ENCODE measurements at places on chromosomes 13 and 19.

DNA sequence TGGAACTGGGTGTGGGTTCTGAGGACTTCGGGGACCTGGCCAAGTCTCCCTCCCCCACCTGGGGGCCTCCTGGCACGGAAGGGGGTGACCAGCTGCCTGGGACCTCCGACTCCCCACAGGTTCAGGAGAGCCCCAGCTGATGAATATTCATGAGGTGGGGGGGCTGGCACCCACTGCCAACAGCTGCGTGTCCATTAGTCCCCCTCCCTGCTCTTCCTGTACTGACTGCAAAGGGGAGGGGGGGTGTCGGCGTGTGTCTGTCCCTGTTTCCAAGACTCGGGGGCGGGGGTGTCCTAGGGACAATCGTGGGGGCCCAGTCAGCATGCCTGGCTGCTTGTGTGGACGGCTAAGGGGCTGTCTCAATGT, 10.6 kb upstream of the NFIX start:
- DNase-seq = no peak

DNA sequence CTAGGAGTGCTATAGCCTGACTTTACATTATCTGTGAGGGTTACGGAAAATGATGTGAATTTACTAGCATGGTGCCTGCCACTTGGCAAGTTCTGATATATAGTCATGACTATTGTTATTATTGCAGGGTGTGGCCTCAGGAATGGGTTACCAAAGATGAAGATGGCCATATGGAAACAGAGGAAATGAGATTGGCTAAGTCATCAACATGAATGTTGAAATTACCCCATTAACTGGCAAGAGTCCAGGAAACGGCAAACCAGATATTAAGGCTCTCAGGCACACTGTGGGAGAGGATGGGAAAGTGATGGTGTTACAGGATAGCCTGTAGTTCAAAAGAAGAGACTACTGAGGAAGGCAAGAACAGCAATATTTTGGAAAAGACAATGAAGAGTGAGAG, 183.3 kb downstream of the KCNRG start:
- DNase-seq = no peak

DNA sequence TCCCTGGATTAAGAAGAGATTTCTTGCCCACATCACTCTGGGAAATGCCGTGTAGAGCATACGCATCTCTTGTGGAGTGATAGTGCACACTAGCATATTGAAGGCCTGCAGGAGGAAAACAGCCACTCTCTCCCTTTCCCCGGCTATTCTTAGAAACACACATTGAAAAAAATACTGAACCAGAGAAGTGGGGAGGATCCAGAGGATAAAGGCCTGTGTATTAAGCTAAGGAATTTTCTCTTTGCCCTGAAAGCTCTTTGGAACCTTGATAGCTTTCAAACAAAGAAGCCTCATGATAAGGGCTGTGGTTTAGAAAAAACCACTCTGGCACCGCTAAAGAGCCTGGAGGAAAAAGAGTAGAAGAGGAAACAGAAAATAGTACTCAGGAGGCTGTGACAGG, 386.1 kb upstream of the NBEA start:
- no peak for DNase-seq

DNA sequence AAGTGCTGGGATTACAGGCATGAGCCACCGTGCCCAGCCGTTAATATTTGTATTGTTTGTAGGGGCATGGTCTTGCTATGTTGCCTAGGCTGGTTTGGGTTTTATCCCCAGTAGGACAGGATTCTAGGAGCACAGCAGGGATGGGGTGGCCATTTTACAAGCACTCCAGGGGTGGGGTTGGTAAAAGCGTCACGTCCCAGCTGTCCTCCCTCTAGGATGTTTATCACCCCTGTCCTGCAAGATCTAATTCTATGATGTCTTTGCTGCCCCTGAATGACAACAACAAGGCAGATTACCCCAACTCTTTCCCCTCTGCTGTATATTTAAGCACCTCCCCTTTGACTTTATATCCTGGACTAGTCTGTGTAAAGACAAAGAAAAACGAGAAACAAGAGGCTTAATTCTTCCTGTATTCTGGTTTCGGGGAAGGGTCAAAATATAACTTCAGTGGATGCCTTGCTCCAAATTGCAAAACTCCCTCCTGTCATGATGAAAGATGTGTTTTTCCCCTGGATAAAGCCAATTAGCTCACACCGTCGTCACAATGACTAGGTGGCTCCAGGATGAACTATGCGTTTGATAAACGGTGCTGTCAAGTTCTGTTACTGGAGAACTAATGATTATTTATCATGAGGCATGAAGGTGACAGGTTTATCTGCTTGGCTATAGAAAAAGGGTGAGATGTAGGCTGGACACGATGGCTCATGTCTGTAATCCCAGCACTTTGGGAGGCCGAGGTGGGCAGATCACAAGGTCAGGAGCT, 27.8 kb upstream of the OR1M1 start:
- DNase-seq = no peak

DNA sequence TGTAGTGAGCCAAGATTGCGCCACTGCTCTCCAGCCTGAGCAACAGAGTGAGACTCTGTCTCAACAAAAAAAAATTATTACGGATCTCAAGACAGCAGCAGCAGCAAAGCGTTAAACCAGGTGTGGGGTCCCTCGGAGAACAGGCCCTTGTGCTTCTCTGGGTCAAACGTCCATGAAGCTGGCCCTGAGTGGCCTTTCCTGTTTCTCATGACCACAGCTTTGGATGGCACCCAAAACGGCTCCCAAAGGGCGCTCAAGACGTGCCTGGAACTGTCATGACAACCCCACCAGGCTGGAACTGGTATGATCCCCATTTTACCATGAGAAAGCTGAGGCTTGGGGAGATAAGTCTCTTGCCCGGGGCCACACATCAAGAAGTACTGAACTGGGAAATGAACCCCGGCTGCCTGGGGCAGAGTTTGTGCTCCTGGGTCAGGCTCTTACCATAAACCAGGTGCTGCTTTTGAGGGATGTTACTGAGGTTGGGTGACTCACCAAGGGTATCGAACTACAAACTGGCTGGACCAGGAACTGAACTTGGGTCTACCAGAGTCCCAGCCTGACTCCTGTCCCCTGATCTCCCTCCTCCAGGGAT, 11.6 kb upstream of the SAMD1 start:
- DNase-seq = no peak

- DNase-seq = no peak
These were observed 42.0 kb upstream of the IPO5 start for GRCh38 chr13:97911311-97912138.

- DNase-seq = no peak
These were observed 135.2 kb downstream of the PTPRS start for GRCh38 chr19:5205381-5205780.

GRCh38 chr13:24381541-24382265, 72.3 kb downstream of the C1QTNF9 start:
- DNase-seq = no peak

GRCh38 chr19:30691819-30692166, 319.6 kb downstream of the ZNF536 start:
- DNase-seq = no peak

DNA sequence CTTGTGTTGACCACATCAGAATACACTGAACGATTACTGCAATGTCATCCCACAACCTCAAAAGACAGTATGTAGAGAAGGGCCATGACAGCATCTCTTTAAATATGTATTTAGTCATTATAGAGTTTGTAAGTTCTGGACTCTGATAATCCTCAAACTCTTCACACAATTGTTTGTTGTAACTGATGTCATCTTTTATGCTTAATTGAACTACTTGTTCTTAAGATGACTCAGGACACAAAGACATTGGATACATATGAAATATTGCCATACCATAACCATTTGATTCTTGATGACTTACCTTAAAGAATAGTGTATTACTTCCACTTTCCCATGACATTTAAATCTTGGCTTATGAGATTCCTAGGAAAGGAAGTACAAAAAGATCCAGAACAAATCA, 347.6 kb downstream of the KLF5 start:
- DNase-seq = no peak

DNA sequence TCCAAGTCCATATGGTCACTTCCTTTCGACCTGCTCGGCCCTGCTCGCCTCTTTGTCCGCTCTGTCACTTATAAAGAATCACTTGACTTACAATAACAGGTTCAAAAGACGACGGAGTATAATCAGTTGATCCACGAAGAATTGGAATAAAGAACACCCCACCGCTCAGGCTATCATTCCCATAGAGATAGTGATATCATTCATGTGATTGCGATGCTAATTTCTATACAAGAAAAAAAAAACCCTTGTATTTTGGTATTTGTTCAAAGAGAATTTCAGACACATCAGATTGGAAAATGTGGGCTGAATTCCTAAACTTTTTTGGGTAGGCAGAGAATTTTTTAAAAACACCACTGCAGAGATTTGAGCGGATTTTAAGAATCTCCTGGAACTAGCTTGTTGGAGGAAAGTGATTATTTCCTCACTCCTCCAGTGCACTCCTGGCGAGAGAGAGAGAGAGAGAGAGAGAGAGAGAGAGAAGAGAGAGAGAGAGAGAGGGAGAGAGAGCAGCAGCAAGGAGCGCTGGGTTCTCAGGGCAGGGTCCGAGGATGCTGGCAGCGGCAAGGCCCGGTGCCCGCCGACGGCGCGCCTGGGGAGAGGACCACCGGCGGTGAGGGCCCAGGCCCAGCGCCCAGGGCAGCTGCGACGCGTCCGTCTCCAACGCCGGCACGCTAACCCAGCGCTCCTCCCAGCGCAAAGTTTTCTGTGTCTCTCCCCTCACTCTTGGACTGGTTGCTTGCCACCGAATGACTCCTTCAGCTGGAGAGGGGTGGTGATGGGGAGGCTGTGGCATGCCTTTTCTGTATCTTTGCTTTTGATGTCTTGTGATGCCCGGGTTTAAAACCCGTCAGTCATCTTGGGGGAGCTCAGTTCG, 149.0 kb upstream of the ZNF536 start:
- no peak for DNase-seq

Data from natural killer cell treated with Interleukin-12 subunit alpha and Interleukin-12 subunit beta and Interleukin-15 and Interleukin-18, amount 100 ng/mL, for 72 hours (primary cell).